ENCODE measurements at places on chromosomes 4 and X.

DNA sequence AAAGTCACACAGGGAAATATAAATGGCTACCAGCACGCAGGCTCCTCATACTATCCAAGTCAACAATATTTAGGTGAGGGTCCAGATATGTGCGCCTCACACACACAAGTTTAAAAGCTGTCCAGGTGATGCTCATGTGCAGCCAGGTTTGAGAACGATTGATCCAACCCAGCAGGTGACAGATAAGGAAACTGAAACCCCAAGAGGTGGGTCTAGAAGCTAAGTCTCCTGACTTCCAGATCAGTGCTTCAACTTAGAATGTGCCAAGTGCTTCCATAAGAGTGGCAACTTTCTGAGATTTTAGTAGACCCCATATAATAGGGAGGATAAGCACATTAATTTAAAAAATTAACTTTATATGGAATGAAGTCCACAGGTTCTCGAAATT, 54.4 kb upstream of the NAP1L5 start:
- no peak overlapping the region for H3K4me3 ChIP-seq
- H3K27me3 ChIP-seq = no peaks in the 10 kb centered on the region
- peaks cover 48% of the 10 kb centered on the region for H3K36me3 ChIP-seq
- no peak overlapping the region for H3K27ac ChIP-seq

DNA sequence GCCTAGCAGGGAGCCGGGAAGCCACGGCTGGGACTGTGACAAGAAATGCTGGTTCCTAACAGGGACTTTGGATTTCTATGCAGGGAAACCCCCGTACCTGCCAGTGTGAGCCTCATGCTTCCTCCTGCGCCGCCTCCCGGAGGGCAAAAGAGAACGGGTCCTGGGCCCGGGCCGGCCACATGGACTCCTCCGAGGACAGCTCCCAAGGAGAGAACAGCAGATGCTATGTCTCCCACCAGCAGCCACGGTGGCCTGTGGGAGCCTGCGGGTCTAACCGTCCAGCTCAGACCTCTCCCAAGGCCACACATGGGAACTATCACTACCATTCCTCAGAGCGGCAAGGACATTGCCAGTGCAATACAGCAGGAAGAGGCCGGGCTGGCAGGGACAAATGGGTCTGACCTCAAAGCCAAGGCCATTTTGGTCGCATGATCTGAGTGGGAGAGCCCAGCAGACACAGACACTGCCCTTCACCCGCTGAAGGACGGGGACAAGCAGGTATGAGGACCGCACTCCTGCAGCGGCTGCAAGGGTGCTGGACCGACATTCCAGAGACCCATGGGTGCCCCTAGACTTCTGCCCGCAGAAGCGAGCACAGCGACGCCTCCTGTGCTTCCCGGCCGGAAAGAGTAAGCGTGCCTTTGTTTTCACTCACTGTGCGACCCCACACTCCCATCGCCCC, 4.5 kb upstream of the C4orf50 start:
- no peaks in the 10 kb centered on the region for H3K36me3 ChIP-seq
- H3K27me3 ChIP-seq = no peaks in the 10 kb centered on the region
- DNase-seq = no peak
- no peaks in the 10 kb centered on the region for H3K4me1 ChIP-seq

- H3K27me3 ChIP-seq = no peaks in the 10 kb centered on the region
- no peaks in the 10 kb centered on the region for H3K36me3 ChIP-seq
Measured at GRCh38 chr4:53686521-53686920, 95.2 kb upstream of the LNX1 start.

- H3K4me3 ChIP-seq = peak within 1 kb of the TSS; percentile 65
- peak within 1 kb of the TSS; percentile 87 for H3K27ac ChIP-seq
- peaks cover 35% of the 10 kb centered on the region for H3K4me1 ChIP-seq
- no peaks in the 10 kb centered on the region for H3K36me3 ChIP-seq
Measured at GRCh38 chr4:151325111-151325948, at the start of gene SH3D19. Gene SH3D19 (minus strand): TSS chr4:151325605. CDS start chr4:151325352, 253 bp downstream.

DNA sequence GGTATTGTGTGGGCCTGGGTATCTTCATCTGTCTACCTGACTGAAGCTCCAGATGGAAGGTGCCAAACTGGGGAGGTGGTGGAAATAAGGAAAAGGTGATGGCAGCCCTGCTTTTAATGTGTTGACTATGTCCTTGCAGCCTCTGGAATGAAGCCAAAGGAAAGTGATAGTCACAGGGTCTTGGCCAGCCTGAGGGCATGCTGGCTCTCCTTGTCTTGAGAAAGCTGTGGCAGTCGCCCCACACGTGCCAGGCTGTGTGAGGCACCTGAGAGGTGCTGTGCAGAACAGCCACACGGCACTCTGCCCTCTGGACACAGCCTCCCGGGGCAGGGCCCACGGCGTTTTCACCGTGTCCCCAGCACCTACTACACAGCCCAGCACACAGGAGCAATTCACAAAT, 77.6 kb downstream of the NAT8L start:
- no peaks in the 10 kb centered on the region for H3K27me3 ChIP-seq
- H3K4me1 ChIP-seq = no peaks in the 10 kb centered on the region
- no peak overlapping the region for H3K27ac ChIP-seq
- no peak for DNase-seq
- no peaks in the 10 kb centered on the region for H3K36me3 ChIP-seq

- H3K4me3 ChIP-seq = no peak overlapping the region
- peaks cover under 1% of the 10 kb centered on the region for H3K4me1 ChIP-seq
- no peaks in the 10 kb centered on the region for H3K27me3 ChIP-seq
- no peak for DNase-seq
- H3K27ac ChIP-seq = no peak overlapping the region
- no peaks in the 10 kb centered on the region for H3K36me3 ChIP-seq
Measured at GRCh38 chr4:20049889-20050288, 201.8 kb upstream of the SLIT2 start.

DNA sequence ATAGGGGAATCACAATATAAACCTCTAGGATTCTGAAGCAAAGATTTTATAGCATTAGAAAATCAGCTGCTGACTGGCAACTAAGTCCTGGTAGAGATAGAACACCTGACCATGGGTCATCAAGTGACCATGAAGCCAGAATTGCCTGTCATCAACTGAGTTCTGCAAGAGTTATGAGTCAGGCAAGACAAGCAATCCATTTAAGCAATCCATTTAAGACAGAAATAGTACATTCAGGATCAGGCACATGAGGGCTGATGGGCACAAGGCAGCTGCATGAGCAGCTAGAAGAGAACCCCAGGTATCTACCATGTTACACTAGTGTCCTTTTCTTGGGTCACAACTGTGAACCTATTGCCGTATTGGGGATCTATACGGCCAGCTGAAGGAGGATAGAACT, 98.9 kb downstream of the SPRY1 start:
- no peak overlapping the region for H3K4me3 ChIP-seq
- H3K27me3 ChIP-seq = no peaks in the 10 kb centered on the region
- no peaks in the 10 kb centered on the region for H3K36me3 ChIP-seq
- no peaks in the 10 kb centered on the region for H3K4me1 ChIP-seq

- H3K27ac ChIP-seq = no peak overlapping the region
- no peaks in the 10 kb centered on the region for H3K36me3 ChIP-seq
- H3K4me1 ChIP-seq = peaks cover 26% of the 10 kb centered on the region
Measured at GRCh38 chr4:7323872-7324650, 110.7 kb downstream of the PSAPL1 start.
